Natural killer cell (primary cell): ENCODE measurements at places on chromosomes 5 and 9. TPM values are rescaled to one million over a fixed set of nuclear protein-coding genes. Genes with fewer than 3 reads are reported as not detected.

The SPATA31E1 gene
- not detected for total RNA-seq

GRCh38 chr5:123304777-123305316 lies 118.4 kb downstream of the CEP120 start:
- no peak for DNase-seq

DNA sequence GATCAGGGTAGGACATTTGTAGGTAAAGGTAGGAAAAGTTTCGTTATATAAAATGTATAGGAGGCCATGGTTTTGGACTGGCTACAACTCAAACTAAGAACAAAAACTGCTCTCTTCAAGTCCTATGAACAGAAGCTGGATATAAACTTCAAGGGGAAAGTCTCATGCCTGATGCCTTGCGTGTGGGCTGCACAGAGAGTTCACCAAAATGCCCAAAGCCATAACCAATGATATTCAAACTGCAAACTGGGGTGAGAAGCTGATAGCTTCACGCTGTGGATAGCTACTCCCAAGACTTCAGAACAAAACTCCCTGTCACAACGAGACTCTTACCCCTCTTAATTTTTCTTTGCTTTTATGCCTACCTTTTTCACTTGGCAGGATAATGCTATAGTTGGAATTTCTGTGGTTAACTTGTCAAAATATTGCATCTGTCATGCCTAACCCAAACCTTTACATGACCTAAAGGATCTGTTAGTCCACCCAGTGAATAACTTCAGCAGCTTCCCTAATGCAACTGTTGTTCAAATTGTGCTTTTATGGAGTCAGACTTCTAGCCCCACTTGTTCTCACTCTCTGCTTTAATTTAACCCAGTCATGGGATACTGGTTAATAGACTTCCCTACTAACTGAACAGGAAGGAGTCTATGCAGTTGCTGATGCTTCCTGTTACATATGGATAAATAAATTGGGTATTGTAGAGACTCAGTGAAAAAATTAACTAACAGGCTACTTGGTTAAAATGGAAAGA lies 71.9 kb downstream of the SFXN1 start:
- no peak for DNase-seq

The FCN2 gene
- total RNA-seq, result not detected

DNA sequence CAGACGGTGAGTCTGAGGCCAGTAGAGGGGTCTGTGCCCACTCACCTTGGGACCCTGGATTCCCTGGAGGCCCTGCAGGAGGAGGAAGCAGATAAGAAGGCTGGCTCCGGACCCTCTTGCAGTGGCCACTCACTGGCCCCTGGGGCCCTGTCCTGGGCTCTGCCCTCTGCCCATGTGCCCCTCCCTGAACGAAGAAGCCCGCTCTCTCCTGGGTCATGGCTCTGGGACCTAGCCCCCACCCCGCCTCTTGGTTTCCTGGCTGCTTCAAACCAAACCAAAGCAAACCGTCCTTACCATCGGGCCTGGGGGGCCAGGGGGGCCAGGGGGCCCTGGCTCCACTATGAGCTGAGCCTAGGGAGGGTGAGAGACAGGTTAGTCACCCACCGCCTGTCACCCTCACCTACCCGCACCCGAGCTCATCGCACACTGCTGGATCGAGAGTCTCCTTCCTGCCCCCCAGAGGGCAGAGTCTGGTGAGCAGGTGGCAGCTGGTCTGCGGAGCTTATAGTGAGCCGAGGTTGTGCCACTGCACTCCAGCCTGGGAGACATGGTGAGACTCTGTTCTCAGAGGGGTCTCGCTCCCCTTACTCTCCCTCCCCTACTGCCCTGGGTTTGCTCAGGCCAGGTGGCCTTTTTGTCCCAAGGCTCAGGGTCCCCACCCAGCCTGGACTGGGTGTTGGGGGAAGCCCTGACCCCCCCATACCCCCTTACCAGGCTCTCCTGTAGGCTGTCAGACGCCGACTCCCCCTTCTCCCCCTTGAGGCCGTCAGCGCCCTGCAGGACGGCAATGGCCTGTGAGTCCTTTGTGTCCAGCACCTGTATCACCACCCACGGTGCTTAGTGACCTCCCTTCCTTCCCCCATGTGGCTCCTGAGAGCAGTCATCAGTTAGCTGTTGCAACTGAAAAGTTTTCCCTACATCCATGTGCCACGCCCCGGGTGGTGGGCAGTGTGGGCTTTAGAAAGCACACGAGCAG lies 15.2 kb upstream of the PHYKPL start:
- peak; percentile 44 for DNase-seq

DNA sequence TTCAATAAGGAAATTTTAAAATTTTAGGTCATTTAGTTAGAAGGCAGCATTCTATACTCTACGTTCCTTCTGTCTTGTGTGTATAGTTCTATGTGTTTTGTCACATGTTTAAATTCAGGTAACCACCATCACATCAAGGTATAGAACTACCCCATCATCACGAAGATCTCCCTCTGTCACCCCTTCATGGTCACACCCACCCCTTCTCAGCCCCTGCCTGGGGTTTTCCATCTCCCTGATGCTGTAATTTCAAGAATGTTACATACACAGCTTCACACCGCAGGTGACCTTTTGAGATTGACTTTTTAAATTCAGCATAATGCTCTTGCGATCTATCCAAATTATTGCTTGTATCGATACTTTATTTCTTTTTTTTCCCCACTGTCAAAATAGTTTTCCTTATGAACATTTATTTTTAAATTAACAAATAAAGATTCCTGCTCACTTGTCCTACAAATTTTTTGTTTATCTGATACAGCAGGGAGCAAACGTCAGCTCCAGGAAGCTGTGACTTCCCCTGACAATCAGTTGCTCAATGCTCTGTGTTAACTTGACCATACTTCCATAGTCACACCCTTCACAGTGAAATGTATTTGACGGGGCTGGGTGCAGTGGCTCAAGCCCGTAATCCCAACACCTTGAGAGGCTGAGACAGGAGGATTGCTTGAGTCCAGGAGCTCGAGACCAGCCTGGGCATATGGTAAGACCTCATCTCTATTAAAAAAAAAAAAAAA lies 10.2 kb downstream of the BTNL8 start:
- no peak for DNase-seq

DNA sequence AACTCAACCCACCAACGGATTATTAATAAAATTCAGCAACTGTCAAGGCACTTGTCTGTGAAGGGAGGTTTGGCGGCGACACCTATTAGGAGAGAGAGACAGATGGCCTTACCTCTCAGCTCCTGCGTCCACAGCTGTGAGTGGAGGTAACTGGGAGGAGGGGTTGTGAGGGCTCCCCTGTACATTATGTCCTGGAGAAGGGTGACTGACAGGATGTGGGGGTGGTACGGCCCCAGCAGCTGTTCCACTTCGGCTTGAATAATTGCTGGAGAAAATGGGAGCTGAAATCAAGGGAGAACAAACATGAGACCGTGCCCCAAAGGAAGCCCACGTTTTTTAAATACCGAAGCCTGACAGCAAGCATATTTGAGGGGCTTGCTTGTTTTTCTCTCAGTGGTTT lies 353.5 kb upstream of the RFX3 start:
- no peak for DNase-seq

The FCHSD1 gene
- total RNA-seq, result 155 TPM

The SMIM23 gene
- not detected for total RNA-seq

- no peak for DNase-seq
These were observed 335.0 kb downstream of the NPR3 start for GRCh38 chr5:33046091-33046490.

The CTSV gene
- total RNA-seq, result 0.05 TPM

DNA sequence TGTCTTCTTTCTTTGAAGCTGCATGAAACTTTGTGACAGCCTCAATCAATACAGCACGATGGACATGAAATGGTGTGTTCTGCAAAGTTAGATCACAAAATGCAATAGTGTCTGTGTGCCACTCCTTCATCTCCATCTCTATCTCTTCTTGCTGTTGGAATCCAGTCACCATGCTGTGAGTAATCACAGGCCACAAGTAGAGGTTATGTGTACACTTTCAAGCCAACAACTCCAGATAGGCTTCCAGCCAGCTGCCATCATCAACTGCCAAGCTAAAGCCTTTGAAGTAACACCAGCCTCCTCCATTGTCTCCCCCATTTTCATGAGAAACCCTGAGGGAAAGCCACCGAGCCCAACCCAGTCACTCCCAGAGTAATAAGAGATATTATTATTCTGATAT lies 360.6 kb downstream of the PTPRD start:
- no peak for DNase-seq

The RAI14 gene
- 2.9 TPM for total RNA-seq

DNA sequence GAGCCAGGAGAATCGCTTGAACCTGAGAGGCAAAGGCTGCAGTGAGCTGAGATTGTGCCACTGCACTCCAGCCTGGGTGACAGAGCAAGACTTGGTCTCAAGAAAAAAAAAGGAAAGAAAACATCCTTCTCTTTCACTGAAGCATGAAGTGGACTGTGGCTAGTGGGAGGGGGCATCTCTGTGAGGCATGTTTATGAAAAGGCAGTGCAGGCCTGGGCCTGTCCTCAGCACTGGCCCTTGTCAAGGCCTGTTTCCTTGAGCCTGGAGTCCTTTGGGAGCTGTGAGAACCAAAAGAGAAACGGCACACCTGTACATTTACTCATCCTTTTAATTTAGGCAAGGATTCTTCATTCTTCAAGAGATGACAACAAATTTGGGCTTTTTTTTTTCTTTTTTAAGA lies 18.3 kb upstream of the FUBP3 start:
- no peak for DNase-seq

The RNF183 gene
- total RNA-seq, result not detected
